ENCODE measurements at places on chromosomes 1 and 21.

DNA sequence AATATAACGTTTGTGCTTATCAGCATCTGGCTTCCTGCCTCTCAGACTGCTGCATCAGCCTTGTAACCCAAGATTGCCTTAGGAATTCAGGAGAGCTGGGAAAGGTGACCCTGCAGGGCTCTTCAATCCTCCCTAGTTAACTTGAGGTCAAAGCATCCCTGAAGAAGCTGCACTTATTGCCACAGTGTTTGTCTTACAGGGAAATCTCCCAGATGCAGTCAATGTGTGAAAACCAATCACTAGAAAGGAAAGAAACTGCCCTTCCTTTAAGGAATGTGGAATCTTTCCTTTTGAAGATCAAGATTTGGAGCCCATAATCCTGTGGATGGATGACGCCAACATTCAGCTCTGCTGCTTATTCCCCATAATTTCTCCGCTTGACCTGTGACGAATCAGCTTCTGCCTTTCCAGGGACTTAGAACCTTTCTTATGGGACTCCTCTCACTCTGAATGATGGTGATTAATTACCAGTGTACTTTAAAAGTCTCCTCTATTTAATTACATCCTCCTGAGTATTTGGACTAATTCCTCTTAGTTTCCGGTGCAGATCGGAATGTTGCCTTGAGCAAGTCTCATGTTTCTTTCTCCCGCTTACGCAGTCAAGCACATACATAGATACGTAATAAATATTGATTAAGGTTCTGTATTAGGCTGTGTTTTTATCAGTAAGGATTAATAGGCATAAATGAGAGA lies 14.4 kb downstream of the ADAMTS5 start:
- DNase-seq = no peak

DNA sequence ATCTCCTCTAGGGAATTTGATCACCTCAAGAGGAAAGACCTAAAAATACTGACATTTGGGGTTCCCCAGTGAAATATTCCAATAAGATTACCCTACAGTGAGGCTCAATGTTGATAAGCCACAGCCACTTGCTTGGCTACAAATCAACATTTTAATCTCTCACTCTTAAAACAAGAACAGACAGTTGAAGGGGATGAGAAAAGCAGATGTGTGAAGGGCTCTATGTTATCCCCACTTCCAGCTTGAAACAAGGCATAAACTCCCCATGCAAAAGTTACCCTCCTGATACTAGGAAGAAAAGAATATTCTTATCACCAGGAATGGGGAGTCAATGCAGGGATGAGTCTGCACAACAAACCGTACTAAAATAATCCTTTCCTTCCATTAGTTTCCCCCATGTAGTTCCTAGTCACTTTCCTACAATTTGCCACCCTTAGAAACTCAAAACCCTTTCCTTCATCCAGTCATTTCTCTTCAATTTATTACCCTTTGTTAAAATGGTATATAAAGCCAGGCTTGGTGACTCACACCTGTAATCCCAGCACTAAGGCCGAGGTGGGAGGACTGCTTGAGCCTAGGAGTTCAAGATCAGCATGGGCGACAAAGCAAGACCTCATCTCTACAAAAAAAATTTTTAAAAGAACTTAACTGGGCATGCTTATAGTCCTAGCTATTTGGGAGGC lies 29.5 kb downstream of the LPGAT1 start:
- no peak for DNase-seq

DNA sequence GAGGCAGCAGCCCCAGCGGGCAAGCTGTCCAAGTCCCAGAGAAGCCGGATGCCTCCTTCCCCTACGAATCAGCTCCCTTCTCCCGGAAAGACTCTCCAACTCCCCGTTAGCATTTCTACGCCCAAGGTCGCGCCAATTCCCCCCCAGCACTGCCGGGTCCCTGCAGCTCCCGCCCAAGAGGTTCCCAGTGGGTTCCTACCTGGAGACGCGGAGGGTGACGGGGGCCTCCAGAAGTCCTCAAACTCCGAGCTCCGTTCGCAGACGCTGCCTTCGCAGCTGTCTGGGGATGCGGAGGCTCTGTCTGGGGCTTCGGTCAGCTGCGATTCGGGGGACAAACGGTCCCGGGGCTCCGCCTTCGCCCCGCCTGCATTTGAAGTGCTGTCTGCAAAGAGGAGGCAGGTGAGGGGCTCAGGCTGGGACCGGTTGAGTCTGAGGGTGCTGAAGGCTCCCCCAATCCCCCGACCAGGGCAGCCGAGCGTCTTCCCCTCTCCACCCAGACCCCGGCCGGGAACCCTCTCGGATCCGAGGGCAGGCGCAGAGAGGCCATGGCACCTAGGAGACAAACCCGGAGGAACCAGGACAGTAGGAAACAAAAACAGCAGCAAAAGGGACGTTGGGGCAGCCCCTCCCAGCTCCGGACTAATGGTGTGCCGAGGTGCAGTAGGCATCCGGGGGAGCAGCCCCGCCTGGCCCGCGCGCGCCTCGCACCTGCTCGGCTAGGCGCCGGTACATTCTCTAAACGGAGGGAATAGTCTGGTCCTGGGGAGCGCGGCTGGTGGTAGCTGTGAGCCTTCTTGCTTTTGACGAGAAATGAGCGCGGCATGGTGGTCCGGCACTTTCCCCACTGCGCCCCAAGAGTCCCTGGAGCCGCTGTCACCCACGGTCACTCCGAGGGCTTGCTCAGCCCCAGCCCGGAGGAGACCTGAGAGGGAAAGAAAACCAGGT lies 3.8 kb downstream of the GFI1 start:
- DNase-seq = peak; percentile 20

- no peak for DNase-seq
These were observed 224.2 kb upstream of the JUN start for GRCh38 chr1:59007820-59008598.

GRCh38 chr1:196450143-196451095 lies 157.8 kb downstream of the KCNT2 start:
- DNase-seq = no peak

- no peak for DNase-seq
These were observed 157.8 kb upstream of the JUN start for GRCh38 chr1:58941471-58942289.

DNA sequence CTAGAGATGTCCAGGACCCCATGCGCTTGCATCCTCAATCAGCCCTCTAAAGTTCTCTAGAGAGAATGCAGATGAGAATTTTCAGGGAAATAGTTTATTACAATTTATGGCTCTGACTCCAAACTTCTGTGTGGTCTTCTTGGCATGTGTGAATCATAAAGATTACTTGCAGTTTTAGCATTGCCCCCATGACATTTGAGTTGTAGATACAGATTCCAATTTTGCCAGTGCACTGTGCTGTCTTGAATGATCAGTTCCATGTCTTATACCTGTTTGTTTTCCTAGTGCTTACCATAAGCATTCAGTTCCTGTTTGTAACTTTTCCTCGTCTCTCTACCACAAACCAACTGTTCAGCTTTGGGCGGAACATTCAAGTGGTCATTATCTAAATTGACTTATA lies 4.8 kb downstream of the KRTAP21-3 start:
- DNase-seq = no peak

GRCh38 chr1:21590126-21590880 lies 78.9 kb downstream of the RAP1GAP start:
- DNase-seq = no peak

DNA sequence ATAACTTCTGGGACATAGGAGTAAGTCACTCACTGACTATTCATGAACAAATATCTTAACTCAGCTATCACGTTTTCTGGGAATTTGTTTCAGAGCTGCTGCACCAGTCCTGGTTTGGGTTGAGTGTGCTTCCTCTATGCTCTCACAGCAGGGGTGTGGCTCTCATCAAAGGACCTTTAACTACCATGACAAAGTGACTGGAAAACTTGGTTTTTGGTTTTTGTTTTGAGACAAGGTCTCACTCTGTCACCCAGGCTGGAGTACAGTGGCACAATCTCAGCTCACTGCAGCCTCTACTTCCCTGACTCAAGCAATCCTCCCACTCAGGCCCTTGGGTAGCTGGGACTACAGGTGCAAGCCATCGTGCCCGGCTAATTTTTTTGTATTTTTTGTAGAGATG lies 4.1 kb downstream of the ILDR2 start:
- DNase-seq = no peak

- DNase-seq = no peak
These were observed 9.1 kb downstream of the COL8A2 start for GRCh38 chr1:36115931-36116330.

- DNase-seq = no peak
These were observed 95.5 kb downstream of the ST6GALNAC3 start for GRCh38 chr1:76170084-76170483.

DNA sequence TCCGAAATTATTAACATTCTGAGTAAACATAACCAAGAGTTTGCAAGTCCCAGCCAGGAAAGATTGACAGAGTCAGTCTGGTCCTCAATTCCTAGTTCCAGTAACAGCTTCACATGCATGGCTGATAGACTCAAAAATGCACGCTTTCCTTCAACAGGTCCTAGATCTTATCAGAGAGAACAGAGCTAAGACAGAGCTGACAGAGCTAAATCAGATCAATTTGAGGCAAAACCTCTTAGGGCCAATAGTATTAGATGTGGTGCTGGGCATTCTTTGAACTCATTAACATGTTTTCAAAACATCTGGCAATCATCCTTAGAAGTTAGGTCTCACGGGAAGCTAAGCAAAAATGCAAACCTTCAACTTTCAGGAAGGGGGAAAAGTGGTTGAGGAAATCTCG lies 114.0 kb downstream of the GREM2 start:
- DNase-seq = no peak

- no peak for DNase-seq
These were observed 3.1 kb downstream of the CTBS start for GRCh38 chr1:84571150-84571535.

- no peak for DNase-seq
These were observed 77.2 kb upstream of the CTTNBP2NL start for GRCh38 chr1:112318698-112319370.

DNA sequence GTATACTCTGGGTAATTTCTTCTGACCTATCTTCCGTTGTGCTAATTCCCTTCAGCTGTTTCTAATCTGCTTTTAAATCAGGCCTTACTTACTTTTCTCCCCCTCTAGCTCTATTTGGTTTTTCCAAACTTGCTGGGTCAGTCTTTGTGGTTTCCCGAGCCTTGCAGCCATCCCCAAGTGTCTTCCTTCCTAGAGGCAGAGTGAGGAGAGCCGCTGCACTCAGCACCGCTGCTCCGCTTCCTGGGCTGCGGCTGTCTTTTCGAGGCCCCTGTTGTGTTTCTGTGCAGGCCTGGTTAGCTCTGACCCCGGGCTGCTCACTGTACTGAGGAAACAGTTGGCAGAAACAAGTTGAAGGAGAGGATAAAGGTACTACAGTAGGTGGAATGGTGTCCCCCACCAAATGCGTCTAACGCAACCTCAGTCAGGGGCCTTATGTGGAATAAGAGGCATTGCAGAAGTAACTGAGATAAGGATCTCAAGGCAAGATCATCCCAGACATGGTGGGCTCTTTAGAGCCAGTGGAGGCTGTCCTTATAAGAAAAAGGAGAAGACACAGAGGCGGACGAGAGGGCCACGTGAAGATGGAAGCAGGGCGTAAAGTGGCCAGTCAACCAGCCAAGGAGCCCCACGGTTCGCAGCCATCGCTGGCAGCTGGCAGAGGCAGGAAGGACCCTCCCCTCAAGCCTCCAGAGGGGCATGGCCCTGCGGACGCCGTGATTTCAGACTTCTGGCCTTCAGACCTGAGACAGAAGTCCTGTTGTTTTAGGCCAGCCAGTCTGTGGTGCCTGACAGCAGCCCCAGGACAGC lies 10.5 kb downstream of the WNT9A start:
- no peak for DNase-seq

GRCh38 chr1:206534552-206534951 lies 27.2 kb downstream of the RASSF5 start:
- no peak for DNase-seq

- DNase-seq = no peak
These were observed 38.0 kb downstream of the LAMC1 start for GRCh38 chr1:183061194-183061593.

DNA sequence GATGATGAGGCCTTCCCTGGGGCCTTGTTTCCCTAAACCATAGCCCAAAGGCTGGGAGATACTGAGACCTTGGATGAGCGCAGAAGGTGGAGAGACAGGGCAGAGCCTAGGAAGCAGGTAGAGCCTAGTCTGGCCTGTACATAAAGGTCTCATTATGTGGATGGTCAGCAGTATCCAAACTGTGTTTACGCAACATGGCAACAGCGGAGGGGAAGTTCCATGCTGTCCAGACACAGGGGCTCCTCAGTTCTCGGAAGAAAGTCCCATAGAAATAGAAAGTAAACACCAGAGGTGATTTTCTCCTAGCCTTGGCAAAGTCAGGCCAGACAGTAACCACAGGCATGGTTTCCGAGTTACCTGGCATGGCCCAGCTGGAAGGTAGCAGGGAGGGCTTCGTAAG lies 42.1 kb upstream of the MPZL1 start:
- no peak for DNase-seq

GRCh38 chr1:112982853-112983536 lies 27.0 kb upstream of the SLC16A1 start:
- no peak for DNase-seq

Measured in T-helper 17 cell (primary cell).